ENCODE measurements at places on chromosomes 2 and 18.

DNA sequence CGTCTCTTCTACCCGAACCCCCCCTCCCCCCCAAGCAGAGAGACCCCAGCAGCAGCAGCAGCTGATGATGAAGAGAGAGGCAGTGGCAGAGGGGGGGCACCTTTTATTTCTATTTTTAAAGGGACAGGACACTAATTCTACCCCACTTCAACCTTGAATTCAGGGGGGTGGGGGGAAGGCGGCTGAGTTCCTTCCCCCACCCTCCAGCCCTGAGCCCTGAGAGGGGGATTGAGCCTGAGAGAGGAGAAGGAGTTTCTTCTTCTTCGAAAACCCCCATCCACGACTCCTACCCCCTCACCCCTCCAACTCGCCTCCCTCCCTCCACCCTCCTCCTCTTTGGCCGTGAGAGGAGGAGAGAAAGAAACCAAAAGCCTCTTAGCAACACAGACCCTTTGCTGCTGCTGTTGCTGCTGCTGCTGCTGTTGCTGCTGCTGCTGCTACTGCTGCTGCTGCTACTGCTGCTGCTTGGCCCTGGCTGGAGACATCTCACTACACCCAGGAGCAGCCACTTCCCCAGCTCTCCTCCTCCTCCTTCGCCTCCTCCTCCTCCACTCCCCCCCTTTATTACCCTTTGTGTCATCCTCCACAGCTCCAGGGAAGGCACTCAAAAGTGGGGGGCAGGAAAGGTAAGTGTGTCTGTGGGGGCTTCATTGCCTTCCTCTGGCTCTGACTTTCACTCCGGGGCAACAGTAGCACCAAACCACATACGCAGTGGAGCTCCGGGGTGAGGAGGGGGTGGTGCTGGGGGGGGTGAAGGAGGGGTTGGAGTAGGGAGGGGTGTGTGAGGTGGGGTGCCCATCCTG lies at the start of gene MBD5:
Gene MBD5 (plus strand): TSS at position 33 of the 803 bp plus-strand sequence.
- peak; percentile 71 for DNase-seq

GRCh38 chr2:43507137-43507536 lies 88.7 kb downstream of the THADA start:
- DNase-seq, result no peak

- no peak for DNase-seq
Observed at GRCh38 chr2:6657855-6658254, 207.9 kb downstream of the CMPK2 start.

DNA sequence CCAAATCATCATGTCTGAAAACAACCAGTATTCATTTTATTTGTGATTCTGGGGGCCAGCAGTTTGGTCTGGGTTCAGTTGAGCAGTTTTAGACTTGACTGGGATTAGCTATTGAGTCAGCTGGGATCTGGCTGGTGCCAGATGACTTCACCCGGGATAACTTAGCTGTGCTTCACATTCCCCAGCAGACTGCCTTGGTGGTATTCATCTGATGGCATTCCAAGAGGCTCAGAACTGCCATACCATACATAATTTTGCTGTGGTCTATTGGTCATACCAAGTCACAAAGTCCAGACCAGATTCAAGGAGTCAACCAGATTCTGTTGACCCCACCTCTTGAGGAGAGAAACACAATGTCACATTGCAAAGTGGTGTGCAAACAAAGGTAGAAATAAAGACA lies 7.8 kb upstream of the FSHR start:
- DNase-seq, result no peak

DNA sequence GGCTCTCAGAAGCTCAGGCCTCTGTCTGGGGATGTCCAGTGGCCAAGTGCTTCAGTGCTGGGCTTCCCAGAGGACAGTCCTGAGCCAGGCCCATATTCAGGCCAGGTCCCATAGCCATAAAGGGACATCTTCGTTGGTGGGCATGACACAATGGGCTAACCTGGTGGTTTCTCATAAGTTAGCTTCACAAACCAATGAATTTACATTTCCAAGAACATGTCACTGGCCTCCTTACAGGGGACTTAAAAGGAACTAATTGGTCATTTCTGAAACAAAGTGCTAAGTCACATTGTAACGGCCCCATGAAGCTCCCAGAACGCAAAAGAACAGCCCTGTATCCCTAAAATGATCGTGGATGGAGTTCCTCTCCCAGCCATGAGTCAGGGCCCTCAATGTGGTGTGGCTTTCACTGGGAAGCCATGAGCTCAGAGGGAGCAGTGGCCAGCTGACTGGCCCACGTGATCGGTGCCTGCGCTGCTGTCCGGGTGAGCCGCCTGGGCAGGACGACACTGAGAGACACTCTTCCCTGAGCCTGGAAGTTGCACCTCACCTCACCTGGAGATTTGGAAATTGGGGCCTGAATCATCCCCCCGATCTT lies 163.7 kb upstream of the APCDD1 start:
- no peak for DNase-seq
